ENCODE measurements at places on chromosomes 5 and 9. TPM values are rescaled to one million over a fixed set of nuclear protein-coding genes. Genes with fewer than 3 reads are reported as not detected.

GRCh38 chr5:115798252-115798651 lies 18.2 kb downstream of the CDO1 start:
- no peaks in the 10 kb centered on the region for H3K4me1 ChIP-seq
- peaks cover 7% of the 10 kb centered on the region for H3K27me3 ChIP-seq
- no peaks in the 10 kb centered on the region for H3K36me3 ChIP-seq
- no peak overlapping the region for H3K4me3 ChIP-seq
- no peak for DNase-seq

GRCh38 chr5:93717162-93717561 lies 24.2 kb downstream of the POU5F2 start:
- no peaks in the 10 kb centered on the region for H3K27me3 ChIP-seq
- no peak for DNase-seq
- no peak overlapping the region for H3K27ac ChIP-seq
- peaks cover 34% of the 10 kb centered on the region for H3K4me1 ChIP-seq

- no peak overlapping the region for H3K4me3 ChIP-seq
- no peaks in the 10 kb centered on the region for H3K27me3 ChIP-seq
- no peak for DNase-seq
- H3K36me3 ChIP-seq = peaks cover 3% of the 10 kb centered on the region
These were observed 6.6 kb downstream of the ANKDD1B start for GRCh38 chr5:75617736-75618352.

GRCh38 chr9:135343837-135344522 lies 135.6 kb upstream of the PPP1R26 start:
- H3K4me3 ChIP-seq = no peak overlapping the region
- H3K4me1 ChIP-seq = no peaks in the 10 kb centered on the region
- no peak overlapping the region for H3K27ac ChIP-seq
- DNase-seq = no peak

DNA sequence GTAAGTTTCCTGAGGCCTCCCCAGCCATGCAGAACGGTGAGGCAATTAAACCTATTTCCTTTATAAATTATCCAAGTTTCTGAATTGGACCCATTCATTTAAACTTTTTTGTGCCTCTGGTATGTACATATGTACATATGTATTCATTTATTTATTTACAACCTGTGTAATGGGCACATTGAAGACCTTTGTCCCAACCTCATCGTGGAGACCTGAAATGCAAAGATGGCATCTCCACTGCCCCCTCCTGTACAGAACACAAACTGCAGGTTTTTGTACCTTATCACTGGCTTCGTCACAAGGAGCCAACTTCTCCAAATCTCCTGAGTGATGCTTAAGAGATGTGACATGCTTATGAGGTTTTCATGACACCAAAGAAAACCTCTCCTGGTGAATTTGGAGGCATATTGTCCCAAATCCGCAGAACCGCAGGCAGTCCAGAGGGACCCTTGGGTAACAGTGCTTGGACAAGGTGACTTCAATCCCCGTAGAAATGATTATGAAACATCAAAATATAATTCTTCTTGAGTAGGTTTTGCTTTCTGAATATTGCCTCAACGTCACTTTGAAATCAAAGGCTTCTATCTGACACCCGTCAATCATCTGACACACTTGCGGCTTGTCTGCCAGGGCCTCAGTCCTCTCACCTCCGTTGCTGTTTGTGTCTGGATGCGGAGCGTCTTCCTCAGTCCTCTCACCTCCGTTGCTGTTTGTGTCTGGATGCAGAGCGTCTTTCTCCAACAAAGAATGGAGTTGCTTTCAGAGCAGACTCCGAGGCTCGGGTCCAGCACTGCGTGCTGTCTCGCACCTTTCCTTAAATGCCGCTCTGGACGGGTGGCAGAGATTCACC lies 135.0 kb upstream of the IRX4 start:
- H3K4me3 ChIP-seq = no peak overlapping the region
- no peaks in the 10 kb centered on the region for H3K36me3 ChIP-seq
- H3K27ac ChIP-seq = no peak overlapping the region
- no peaks in the 10 kb centered on the region for H3K4me1 ChIP-seq

DNA sequence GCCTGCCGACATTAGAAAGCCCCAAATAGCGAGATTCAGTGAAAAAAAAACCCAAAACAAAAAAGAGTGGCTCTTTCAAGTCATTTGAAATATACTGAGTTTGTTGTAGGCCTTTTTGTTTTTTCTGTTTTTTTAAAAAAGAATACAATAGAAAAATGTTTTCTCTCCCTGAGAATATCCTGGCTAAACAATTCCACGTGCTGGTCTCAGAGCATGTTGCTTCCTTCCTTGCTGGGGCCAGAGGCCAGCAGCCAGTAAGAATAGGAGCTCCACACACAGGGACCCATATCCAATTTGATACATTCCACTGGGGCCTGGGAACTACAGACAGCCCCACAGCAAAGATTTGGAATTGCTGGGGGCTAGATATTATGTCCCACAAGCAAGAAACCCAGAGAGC lies 191.4 kb downstream of the HSPA4 start:
- H3K4me3 ChIP-seq = no peak overlapping the region
- H3K4me1 ChIP-seq = peaks cover 15% of the 10 kb centered on the region
- no peak for DNase-seq
- no peak overlapping the region for H3K27ac ChIP-seq
- no peaks in the 10 kb centered on the region for H3K27me3 ChIP-seq

- H3K36me3 ChIP-seq = no peaks in the 10 kb centered on the region
- no peaks in the 10 kb centered on the region for H3K4me1 ChIP-seq
- no peak for DNase-seq
- H3K27ac ChIP-seq = no peak overlapping the region
These were observed 211.7 kb upstream of the MVB12B start for GRCh38 chr9:126114850-126115460.

GRCh38 chr9:82299870-82300269 lies 311.3 kb downstream of the SPATA31D1 start:
- H3K4me1 ChIP-seq = no peaks in the 10 kb centered on the region
- H3K4me3 ChIP-seq = no peak overlapping the region
- peaks cover 1% of the 10 kb centered on the region for H3K27me3 ChIP-seq
- H3K36me3 ChIP-seq = no peaks in the 10 kb centered on the region

DNA sequence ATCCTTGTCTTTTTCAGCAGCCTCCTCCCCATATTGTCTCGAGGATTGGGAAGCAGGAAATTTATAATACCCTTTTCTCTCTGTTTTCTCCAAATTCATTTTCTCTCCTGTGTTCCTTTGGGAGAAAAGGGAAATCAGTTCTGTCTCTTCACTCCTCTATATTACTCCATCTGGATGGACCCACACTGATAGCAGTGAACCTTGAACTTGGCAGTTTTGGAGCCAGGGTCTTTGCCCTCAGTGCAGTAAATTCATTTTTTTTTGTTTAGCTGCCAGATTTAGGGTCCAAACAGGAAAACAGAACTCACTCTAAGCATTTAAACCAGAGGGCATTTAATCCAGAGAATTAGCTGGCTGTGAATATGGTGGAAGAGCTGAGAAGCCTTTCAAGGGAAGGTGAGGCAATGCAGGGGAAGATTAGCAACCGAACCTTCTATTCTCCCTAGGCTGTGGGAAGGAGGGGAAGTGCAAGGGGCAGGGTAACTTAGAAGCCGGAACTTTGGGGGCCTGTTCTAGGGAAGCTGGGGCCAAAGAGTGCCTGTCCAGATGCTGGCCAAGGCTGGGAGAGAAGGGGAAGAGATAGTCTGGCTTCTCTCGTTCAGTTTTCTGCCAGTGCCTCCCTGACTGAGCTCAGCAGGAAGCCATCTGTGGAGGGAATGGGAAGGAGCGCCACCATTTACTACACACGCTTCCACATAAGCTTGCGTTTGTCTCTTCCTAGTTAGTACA lies 16.3 kb upstream of the NPR2 start:
- H3K4me1 ChIP-seq = peaks cover 6% of the 10 kb centered on the region
- H3K4me3 ChIP-seq = no peak overlapping the region
- no peak for DNase-seq
- no peaks in the 10 kb centered on the region for H3K27me3 ChIP-seq
- no peak overlapping the region for H3K27ac ChIP-seq
- no peaks in the 10 kb centered on the region for H3K36me3 ChIP-seq

- no peaks in the 10 kb centered on the region for H3K27me3 ChIP-seq
- peaks cover 12% of the 10 kb centered on the region for H3K36me3 ChIP-seq
- peaks cover 16% of the 10 kb centered on the region for H3K4me1 ChIP-seq
- H3K4me3 ChIP-seq = no peak overlapping the region
These were observed 12.5 kb downstream of the MAPKAP1 start for GRCh38 chr9:125694478-125694877.

- H3K36me3 ChIP-seq = no peaks in the 10 kb centered on the region
- no peak overlapping the region for H3K4me3 ChIP-seq
- H3K4me1 ChIP-seq = peaks cover 2% of the 10 kb centered on the region
- H3K27me3 ChIP-seq = peaks cover 9% of the 10 kb centered on the region
These were observed 4.1 kb downstream of the EQTN start for GRCh38 chr9:27292659-27293405.

GRCh38 chr9:86730163-86730928 lies 217.0 kb downstream of the GAS1 start:
- H3K4me3 ChIP-seq = no peak overlapping the region
- H3K27me3 ChIP-seq = peaks cover 4% of the 10 kb centered on the region
- H3K4me1 ChIP-seq = no peaks in the 10 kb centered on the region
- no peak for DNase-seq
- H3K27ac ChIP-seq = no peak overlapping the region

DNA sequence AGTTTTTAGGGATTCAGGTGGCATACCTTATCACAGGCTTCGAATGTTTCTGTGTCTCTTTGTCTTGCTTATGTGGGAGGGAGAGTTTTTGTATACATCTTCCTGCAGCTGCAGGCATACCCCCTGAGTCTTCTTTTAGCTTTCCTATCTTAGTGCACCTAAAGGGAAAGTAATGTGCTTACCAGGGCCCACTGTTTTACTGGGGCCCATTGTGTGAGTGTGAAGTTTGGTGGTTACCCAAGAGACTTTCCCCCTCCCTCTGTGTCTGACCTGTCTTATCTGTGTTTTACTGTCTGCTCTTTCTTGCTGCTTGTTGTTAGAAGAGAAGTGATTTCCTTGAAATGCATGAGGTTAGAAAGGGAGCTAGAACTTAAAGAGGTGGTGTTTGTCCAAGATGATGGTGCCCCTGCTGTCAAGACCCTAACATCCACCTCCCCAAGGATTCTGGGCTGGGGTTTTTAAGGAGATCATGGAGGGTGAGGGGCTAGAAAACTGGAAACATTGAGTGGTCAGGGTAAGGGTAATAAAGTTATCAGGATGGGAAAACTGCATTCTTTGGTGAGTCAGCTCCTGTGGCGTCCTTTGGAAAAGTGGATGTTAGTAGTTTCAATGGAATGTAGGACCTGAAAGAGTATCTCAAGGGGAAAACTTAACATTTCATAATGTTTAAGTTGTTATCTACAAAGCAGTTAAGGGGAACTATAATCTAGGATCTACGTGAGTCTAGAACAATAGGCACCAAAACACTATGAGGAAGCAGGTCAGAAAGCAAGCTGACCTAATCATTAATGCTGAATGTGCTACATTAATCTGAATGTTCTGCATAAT lies 583.5 kb upstream of the TUSC1 start:
- no peak overlapping the region for H3K4me3 ChIP-seq
- H3K27me3 ChIP-seq = no peaks in the 10 kb centered on the region
- no peak for DNase-seq

DNA sequence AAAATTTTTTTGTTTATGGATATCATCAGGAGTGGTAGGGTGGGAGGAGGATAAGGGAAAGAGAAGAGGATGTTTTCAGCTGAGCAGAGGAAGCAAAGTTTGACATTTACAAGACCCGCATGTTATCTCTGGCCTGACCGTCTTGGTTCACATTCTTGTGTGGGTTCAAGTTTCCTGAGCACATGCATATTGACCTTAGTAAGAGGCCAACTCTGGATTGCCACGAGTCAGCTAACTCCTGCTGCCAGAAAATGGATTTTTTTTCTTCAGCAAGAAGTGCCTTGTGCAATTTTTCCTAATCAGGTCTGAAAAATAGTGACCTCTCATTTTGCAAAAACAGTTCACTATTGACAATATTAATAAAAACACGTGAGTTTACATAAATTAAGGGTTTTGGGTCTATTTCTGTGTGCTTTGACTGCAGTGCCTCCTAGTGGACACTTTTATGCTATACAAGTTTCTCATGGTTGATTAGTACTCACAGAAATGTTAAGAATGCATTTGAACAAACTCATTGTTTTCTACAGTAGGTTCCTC lies 27.1 kb upstream of the BASP1 start:
- peaks cover 17% of the 10 kb centered on the region for H3K27me3 ChIP-seq
- no peak overlapping the region for H3K4me3 ChIP-seq
- H3K27ac ChIP-seq = no peak overlapping the region
- no peaks in the 10 kb centered on the region for H3K36me3 ChIP-seq
- no peak for DNase-seq

GRCh38 chr5:9188131-9188530 lies 357.7 kb downstream of the SEMA5A start:
- no peaks in the 10 kb centered on the region for H3K36me3 ChIP-seq
- no peaks in the 10 kb centered on the region for H3K27me3 ChIP-seq
- H3K4me1 ChIP-seq = no peaks in the 10 kb centered on the region
- no peak overlapping the region for H3K27ac ChIP-seq

- H3K36me3 ChIP-seq = no peaks in the 10 kb centered on the region
- DNase-seq = no peak
- no peak overlapping the region for H3K27ac ChIP-seq
- no peaks in the 10 kb centered on the region for H3K4me1 ChIP-seq
- H3K27me3 ChIP-seq = no peaks in the 10 kb centered on the region
- no peak overlapping the region for H3K4me3 ChIP-seq
These were observed 44.4 kb downstream of the GADD45G start for GRCh38 chr9:89649039-89649691.

- no peaks in the 10 kb centered on the region for H3K27me3 ChIP-seq
- H3K36me3 ChIP-seq = no peaks in the 10 kb centered on the region
- no peak for DNase-seq
- no peak overlapping the region for H3K27ac ChIP-seq
These were observed 178.3 kb downstream of the DEPDC1B start for GRCh38 chr5:60521376-60522291.

The AGXT2 gene
- total RNA-seq = not detected

The KCTD16 gene
- total RNA-seq = 0.27 TPM

The OR13C4 gene
- total RNA-seq = not detected

The CDH9 gene
- not detected for total RNA-seq

The SLC6A18 gene
- not detected for total RNA-seq

The FRRS1L gene
- not detected for total RNA-seq
